Effector CD4-positive, alpha-beta T cell (primary cell): ENCODE measurements at places on chromosomes 5 and 9.

- no peak for DNase-seq
Measured at GRCh38 chr5:83785176-83785668, 64.6 kb upstream of the HAPLN1 start.

DNA sequence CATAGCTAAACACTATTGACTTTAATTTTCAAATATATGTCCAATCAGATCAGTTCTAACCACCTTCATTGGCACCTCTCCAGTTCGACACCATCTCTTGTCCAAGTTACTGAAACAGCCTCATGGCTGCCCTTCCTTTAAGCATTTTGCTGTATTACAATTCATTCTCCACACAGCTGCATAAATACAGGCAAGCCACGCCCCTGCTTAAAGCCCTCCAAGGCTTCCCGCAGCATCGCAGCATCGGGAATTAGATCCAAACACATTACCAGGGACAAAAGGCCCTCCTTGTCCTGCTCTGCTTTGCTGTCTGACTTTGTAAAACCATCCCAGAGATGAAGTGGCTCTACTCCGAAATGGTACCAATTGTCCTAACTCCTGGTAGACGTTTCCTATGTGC, 75.1 kb upstream of the RAI14 start:
- DNase-seq: no peak

- no peak for DNase-seq
Measured at GRCh38 chr9:38024036-38024681, 44.9 kb downstream of the SHB start.

- DNase-seq: no peak
Measured at GRCh38 chr5:99808657-99809230, 726.4 kb upstream of the FAM174A start.

DNA sequence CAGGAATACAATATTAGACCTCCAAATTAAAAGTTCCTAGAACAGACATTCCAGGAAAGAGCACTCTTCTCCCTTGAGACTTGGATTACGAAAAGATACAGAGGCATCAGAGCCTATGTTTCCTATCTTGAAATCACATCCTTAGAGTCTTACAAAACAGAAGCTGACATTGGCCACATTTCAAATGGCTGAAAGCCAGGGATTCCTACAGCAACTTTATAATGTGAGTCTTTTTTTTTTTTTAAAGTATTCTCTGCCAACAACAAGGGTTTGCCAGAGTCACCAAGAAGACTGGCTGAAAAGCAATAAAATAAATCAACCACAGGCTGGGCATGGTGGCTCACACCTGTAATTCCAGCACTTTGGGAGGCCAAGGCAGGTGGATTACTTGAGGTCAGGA, 63.1 kb downstream of the TRPM6 start:
- DNase-seq: no peak
